ENCODE measurements at places on chromosomes 13 and 19.

GRCh38 chr19:6796278-6796677 lies 23.8 kb downstream of the VAV1 start:
- no peak for DNase-seq

GRCh38 chr19:39297931-39298634 lies 1.9 kb downstream of the IFNL1 start:
- no peak for DNase-seq

DNA sequence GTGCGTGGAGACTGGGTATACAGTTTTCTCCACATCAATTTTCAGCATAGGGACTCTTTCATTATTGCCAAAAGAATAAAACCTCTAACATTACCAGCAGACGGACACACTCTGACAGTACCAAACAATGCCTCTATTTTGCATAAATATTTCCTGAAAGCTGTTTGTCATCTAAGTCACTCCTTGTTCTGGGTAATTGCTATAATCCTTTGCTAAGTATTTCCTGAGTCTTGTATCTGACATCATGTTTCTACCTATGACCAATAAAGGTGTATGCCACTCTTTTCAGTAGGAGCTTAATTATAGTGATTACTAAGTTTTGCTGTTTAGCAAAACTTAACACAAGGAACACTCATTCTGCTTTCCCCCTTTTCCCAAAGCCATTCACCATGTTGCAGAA lies 886.5 kb downstream of the SLITRK6 start:
- DNase-seq, result no peak

- DNase-seq, result no peak
Measured at GRCh38 chr13:98103531-98103930, 39.4 kb upstream of the FARP1 start.

GRCh38 chr19:20513189-20513904 lies 52.2 kb downstream of the ZNF737 start:
- no peak for DNase-seq

DNA sequence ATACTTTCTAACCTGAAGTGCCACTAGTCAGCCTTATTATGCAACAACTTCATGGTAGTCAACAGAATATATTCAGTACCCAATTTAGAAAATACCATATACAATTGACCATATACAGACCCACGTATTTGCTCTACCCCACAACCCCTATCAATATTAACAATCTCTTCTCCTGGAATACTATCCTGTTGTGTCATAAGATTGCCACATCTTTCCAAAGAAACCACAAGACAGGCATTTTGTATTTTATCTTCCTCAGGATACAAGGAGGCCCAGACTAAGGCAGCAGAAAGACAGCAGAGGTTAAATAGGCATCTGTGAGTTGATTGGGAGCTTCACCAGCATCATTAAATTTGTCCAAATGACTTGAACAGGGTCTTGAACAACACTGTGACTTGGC lies 4.5 kb downstream of the SPART start:
- DNase-seq, result no peak

DNA sequence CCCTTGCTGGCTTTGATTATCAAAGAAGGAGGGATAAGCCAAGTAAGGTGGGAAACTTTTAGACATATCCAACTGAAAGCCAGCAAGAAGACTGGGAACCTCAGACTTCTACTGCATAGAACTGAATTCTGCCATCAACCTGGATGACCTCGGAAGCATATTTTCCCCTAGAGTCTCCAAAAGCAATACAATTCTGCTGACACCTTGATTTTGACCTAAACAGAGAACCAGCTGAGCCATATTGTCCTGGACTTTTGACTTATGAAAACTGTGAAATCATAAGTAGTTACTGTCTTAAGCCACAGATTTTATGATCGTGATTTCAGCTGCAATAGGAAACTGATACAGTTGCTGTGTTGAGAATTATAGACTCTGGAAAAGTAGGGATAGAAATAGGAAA lies 227.6 kb downstream of the PCDH20 start:
- no peak for DNase-seq

DNA sequence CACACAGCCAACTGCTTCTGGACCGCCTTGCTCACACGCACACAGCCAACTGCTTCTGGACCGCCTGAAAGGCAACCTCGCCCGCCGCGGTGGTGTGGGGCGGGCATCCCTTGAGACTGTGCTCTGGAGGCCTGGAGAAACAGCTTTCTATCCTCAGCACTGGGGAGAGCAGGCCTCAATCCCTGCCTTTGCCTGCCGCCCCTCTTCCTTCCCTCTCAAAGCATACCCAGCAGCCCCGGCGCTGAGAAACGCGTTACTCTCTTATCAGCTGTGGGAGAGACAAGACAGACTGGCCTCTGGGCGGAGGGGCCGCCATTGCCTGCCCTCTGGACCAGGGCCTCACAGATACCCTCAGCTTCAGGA lies 2.9 kb downstream of the LIPE start:
- no peak for DNase-seq

DNA sequence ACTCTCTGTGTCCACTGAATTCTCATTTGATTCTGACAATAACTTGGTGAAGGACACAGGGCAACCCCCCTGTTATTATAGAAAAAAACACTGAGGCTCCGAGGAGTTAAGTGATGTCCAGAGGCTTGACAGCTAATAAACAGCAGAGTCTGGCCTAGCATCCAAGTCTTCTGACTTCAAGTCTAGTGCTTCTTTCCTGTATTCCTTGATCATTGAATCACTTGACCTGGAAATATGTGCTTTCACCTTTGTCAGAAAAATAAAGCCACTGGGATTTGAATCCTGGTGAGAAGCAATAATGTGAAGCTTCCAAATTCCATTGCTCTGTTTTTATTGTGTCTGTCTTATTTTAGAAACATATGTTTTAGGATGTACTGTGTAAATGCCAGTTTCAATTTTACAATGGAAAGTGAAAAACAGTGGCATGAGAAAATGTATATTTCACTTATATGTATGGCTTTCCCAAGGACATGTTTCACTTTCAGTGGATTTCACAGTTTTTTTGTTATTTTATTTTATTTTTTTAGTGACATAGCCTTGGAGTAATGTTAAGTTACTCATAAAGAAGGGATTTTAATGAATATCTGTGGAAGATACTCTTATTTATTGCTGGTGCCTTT lies 190.2 kb downstream of the GPC6 start:
- DNase-seq, result no peak

- DNase-seq, result no peak
Measured at GRCh38 chr13:22744688-22745452, 435.9 kb upstream of the SGCG start.

GRCh38 chr13:79121286-79121685 lies 284.8 kb downstream of the RBM26 start:
- no peak for DNase-seq

Data from left forelimb (tissue), 1 donor.